NCI-H526 (cell line): ENCODE measurements at places on chromosomes 12 and 14.

GRCh38 chr12:57430112-57430930 lies 522 bp downstream of the R3HDM2 start:
- DNase-seq, result no peak

- no peak for DNase-seq
Observed at GRCh38 chr14:22152903-22153302, 436.1 kb downstream of the DAD1 start.

DNA sequence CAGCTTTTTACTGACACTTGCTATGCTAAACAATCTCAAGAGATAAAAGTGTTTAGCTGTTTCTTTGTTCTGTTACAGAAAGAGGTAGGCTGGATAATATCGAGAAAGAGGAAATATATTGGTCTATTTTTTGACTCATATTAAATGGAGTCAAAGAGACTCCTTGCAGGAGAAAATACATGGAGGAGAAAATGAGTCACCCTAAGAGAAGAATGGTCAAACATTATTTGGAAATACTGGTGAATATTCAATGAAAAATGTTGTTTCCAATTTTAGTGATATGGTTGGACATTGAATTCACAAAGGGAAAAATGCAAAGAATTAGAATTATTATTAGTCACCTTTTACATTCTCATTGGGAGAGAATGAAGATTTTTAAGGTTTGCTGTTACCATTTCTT lies 3.2 kb downstream of the KCNJ8 start:
- no peak for DNase-seq

DNA sequence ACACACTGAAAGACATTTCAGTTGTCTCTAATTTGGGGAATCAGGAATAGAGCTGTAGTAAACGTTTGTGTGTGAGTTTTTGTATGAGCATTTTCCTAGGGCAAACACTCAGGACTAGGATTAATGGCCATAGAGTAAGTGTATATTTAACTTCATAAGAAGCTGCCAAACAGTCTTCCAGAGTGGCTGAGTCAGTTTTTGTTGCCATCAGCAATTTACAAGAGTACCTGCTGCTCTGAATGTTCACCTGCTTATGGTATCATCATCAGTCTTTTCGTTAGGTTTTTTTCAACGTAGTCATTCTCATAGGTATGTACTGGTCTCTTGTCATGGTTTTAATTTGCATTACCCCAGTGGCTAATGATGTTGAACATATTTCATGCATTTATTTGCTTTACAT lies 30.6 kb upstream of the TRHDE start:
- DNase-seq, result no peak

GRCh38 chr14:104973385-104974145 lies 4.6 kb downstream of the AHNAK2 start:
- no peak for DNase-seq

DNA sequence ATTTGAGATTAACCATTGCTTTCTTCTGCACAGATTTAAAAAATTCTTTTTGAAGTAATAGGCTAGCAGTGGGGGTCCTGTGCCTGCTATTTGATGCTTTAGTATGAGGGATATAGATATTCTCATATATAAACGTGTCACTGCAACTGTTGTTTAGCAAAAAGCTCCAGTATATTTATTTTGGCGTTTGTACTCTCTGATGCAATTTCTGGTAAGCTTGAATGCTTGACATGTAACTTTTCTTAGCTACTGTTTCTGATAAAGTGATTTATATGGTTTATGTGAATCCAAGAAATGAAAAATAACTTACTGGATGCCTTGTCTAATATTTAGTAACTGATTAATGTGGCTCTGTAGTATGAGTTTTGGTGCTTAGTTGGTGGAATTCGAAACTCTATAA lies 77.1 kb downstream of the TTLL5 start:
- DNase-seq, result no peak

DNA sequence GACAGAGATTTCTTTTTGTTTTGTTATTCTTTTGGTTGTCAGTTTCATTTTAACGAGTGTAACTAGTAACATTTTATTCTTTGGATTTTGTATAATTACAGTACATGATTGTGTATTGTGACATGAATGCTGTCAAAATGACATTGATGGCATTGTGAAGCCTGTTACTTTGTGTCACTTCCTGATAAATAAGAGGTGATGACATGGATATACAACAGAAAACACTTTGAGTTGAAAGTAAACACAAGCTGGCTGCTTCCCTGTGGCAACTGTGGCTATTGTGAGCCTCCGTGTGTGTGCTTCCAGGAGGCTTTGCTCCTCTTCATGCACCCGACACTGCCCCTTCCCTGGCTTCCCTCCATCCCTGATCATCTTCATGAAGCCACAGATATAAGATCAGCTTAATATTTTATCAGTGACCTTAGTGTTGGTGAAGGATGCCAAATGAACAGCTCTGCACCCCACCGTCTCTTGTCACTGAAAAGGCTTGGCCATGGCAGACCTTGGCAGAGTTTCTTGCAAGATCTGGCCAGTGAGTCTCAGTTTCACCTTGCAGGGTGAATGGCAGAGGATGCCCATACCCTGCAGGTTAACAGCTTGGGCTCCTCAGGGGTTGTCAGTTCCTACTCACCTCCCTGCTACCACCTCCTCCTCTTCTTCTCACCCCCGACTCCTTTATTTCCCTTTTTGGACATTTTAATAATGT lies 191.9 kb downstream of the EPS8 start:
- no peak for DNase-seq

- DNase-seq, result peak; percentile 45
Observed at GRCh38 chr14:61710853-61711817, 15.8 kb downstream of the HIF1A start.

DNA sequence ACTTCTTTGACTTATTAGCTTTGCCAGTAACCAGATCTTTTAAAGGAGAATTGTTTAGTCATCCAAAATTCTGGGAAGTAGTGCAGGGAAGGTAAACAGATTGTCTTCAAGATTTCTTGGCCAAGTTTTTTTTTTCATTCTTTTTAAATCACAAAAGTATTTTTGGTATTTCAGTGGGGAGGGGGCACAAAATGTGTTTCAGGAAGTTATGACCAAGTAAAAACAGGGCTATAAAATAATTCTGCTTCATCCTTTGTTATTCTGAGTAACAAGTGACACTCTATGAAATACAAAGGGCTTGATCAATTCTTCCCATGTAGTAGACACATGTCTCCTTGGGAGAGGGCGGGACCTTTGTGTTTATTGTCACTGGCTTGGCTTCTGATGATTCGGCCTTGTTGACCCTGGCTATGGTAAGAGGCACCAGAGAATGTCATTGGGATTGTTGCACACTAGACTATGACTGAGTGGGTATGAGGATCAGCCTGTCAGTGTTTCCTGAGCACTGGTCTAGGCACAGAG lies 55.4 kb downstream of the SUSD6 start:
- no peak for DNase-seq
